ENCODE measurements at places on chromosomes 3 and 15. TPM values are rescaled to one million over a fixed set of nuclear protein-coding genes. Genes with fewer than 3 reads are reported as not detected.

GRCh38 chr3:155753038-155753639 is 8.3 kb upstream of the PLCH1 start:
- no peaks in the 10 kb centered on the region for H3K4me1 ChIP-seq
- no peaks in the 10 kb centered on the region for H3K27me3 ChIP-seq
- no peak overlapping the region for H3K27ac ChIP-seq
- no peak overlapping the region for H3K4me3 ChIP-seq

GRCh38 chr15:24945711-24946110 is 9.1 kb upstream of the SNRPN start:
- H3K4me1 ChIP-seq, result no peaks in the 10 kb centered on the region
- no peaks in the 10 kb centered on the region for H3K27me3 ChIP-seq
- DNase-seq, result no peak
- H3K27ac ChIP-seq, result no peak overlapping the region
- H3K4me3 ChIP-seq, result no peak overlapping the region
- H3K36me3 ChIP-seq, result no peaks in the 10 kb centered on the region

- H3K36me3 ChIP-seq, result no peaks in the 10 kb centered on the region
- no peak overlapping the region for H3K27ac ChIP-seq
- no peak overlapping the region for H3K4me3 ChIP-seq
- no peak for DNase-seq
- H3K27me3 ChIP-seq, result no peaks in the 10 kb centered on the region
- H3K4me1 ChIP-seq, result no peaks in the 10 kb centered on the region
Measured at GRCh38 chr3:148546959-148547358, 150.7 kb upstream of the AGTR1 start.

GRCh38 chr3:134863915-134864314 is 68.9 kb downstream of the EPHB1 start:
- H3K4me3 ChIP-seq, result no peak overlapping the region
- H3K27ac ChIP-seq, result no peak overlapping the region
- no peak for DNase-seq
- peaks cover 19% of the 10 kb centered on the region for H3K27me3 ChIP-seq
- H3K36me3 ChIP-seq, result no peaks in the 10 kb centered on the region

- peaks cover 27% of the 10 kb centered on the region for H3K27me3 ChIP-seq
- H3K36me3 ChIP-seq, result no peaks in the 10 kb centered on the region
- no peak for DNase-seq
- H3K4me1 ChIP-seq, result no peaks in the 10 kb centered on the region
- H3K27ac ChIP-seq, result no peak overlapping the region
Measured at GRCh38 chr15:59924812-59925522, 79.1 kb upstream of the FOXB1 start.

DNA sequence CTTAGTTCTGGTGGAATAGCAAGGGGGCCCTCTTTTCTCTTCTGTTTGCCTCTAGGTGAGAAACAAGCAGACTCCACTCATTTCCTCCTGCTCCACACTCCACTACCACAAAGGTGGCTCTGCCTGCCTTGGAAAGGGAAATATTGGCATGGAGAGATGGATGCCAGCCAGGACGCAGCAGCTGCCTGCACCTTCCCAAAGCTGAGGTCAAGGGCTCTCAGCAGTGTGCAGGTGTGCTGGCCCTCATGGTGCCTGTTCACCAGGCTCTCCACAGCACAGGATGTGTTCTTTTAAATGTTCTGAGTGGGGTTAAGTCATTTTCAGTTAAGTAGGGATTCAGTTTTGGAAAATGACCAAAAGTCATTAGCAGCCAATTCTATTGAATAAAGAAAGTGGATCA is 211.2 kb upstream of the STRIT1 start:
- no peak overlapping the region for H3K4me3 ChIP-seq
- no peaks in the 10 kb centered on the region for H3K36me3 ChIP-seq
- no peak for DNase-seq
- no peaks in the 10 kb centered on the region for H3K27me3 ChIP-seq

LIPC gene
- polyA plus RNA-seq, result not detected

SCN11A gene
- not detected for polyA plus RNA-seq
